ENCODE measurements at places on chromosomes 3 and 15.

DNA sequence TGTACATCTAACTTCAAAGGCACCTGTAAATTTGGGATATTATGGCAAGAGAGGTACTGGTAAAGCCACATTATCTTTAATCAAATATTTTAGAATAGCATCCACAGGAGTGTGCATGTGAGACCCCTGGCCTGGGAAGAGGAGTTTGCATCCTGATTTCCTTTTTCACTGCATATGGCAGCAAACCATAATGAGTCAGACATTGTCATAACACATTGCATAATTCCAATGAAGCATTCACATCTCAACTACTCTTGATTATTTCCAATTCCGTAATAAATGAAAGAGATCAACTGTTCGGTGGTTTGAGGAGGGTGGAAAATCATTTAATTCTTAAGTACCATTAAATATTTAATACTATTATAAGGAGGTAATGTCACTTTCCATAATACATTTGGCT, 215.0 kb downstream of the MECOM start:
- DNase-seq = no peak

DNA sequence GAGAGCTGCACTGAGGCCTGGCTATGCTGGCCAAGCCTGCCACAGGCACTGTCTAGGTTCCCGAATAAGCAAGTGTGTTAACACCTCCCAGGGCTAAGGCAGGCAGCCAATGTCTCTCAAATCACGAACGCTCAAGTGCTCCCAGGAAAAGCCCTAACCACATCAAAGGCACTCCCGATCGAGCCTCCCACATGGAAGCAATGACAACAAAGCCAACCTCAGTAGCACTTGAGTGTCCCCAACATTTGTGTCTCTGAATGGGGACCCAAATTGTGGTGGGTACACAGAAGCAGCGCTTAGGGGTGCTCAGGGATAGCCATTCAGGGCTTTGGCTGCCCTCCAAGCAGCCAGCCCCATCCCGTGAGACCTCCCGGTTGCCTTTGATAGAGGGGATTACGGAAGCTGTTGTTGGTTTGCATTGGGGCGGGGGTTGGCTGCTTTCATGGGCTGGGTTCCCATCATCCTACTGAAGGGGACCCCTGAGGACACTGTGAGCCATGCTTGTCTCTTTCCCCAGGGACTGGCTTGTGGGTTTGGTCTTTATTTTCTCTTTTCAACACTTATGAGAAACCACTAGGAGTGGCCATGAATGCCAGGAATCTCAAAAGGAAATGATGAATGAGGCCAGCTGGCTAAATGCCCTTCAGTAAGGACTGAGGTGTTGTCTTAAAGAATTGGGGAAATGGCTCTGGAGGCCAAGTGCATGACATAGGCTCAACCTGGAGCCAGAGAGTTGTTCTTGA, 234.1 kb upstream of the FEZF2 start:
- DNase-seq = peak; percentile 84

DNA sequence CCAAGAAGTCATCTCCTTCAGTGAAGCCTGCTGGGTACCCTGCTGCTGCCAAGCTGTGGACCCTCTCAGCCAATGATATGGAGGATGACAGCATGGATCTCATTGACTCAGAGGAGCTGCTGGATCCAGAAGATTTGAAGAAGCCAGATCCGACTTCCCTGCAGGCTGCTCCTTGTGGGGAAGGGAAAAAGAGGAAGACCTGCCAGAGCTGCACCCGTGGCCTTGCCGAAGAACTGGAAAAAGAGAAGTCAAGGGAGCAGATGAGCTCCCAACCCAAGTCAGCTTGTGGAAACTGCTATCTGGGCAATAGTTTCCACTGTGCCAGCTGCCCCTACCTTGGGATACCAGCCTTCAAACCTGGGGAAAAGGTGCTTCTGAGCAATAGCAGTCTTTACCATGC, 13.7 kb upstream of the ANP32A start:
- DNase-seq = no peak

DNA sequence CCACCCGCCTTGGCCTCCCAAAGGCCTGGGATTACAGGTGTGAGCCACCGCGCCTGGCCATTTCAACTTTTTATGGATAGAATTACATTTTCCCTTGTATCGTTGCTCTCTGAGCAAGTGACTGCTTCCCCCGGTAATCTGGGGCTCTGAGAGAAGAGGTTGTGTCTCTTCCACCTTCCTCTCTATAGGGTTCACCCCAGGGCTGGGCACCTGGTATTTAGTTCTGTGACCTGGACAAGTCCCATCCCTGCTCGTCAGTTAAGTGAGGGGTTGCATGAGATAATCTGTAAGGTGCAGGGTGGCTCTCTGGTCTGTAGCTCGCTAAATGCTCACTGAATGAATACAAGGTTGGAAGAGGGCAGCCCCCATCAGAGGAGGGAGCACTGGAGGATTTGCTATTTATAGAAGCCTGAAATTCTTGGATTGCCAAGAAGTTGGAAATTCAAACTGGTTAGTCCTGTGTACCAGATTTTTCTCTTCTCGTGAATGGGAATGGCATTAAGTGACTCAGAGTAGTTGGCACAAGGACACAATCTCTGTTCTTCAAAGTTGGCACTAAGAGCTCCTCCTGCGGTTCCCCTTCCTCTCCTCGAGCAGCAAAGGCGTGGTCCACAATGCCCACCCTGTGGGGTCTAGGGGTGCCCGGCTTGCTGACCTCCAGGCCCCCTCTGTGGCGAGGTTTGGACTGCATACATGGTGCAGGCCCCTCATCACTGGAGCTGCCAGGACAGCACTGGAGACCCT, 68.1 kb upstream of the DLG1 start:
- no peak for DNase-seq

GRCh38 chr15:74294010-74294409, 57.9 kb downstream of the CCDC33 start:
- no peak for DNase-seq

DNA sequence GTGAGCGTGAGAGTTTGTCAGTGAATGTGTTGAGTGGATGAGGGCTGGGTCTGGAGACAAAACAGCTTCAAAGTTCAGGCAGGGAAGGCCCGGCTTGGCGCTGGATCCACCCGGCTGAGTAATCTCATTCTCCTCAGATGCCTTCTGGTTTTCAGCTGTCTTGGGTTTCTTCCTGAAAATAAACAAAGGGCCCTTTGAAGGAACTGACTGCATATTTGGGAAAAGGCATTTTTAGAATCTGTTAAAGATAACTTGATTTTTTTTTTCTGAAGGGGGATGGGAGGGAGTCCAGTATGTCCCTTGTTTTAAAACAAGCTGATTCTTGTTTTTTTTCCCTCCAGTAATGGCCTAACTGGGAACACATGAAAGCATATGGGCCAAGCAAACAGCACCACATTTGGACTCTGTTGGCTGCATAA, 86.4 kb downstream of the TIGIT start:
- peak; percentile 75 for DNase-seq

Measured in brain microvascular endothelial cell (primary cell).